ENCODE measurements at places on chromosomes 5 and 9.

- DNase-seq, result no peak
These were observed at the start of gene GABRA1 for GRCh38 chr5:161847941-161848391. Gene GABRA1 (plus strand): TSS chr5:161848120. CDS start chr5:161850811, 2,691 bp downstream.

- no peak for DNase-seq
These were observed 266.8 kb downstream of the CYLC2 start for GRCh38 chr9:103261951-103262350.

DNA sequence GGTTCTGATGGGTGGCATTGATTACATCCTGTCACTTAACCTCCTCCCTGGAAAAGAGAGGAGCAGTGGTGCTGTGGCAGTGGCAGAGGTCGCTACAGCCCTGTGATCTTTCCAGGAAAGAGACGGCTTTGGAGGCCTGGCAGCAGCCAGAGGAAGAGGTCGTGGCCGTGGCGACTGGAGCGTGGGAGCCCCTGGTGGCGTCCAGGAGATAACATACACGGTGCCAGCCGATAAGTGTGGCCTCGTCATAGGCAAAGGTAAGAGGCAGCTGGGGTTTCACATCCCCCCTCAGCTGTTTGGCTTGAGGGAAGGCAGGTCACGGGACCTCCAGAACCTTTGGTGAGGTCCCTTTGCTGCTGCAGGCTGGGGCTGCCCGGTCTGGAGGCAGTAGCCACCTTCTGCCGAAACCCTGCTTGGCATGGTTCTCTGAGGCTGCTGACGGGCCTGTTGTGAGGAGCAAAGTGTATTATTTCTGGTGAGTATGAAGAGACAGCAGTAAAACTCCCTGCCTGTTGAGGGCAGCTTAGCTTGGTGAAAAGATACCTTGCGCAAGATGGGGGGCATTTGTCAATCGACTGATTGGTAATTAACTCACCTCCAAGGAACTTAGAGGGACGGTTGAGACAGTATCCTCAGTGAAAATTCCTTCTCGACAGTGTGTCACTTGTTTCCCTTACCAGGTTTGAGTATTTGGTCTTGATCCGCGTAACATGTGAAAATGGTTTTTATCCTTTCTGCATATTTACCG is 38.0 kb upstream of the PRDM12 start:
- no peak for DNase-seq

DNA sequence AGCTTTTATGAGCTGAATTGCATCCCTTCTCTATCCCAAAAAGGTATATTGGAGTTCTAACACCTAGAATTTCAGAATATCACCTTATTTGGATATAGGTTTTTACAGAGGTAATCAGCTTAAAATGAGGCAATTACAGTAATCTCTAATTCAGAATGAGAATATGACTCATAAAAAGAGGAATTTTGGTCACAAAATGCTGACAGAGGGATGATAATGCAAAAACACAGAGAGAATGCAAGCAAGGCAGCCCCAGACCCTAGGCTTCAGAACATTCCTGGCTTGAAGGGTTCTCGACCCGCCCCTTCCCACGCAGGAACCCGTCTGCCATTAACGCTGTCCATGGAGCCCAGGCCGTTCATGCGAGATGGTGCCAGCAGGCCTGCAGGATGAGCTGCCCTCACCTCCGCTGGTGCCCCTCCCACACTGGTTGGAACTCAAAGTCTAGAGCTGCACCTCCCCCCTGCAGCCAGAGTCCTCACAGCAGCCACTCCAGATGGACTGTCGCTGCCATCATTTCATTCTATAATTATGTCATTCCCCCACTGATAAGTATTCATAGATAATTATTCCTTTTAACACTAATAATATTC is 1173.4 kb upstream of the ACO1 start:
- DNase-seq, result no peak

GRCh38 chr5:96245140-96246091 is 187.6 kb downstream of the PCSK1 start:
- no peak for DNase-seq

DNA sequence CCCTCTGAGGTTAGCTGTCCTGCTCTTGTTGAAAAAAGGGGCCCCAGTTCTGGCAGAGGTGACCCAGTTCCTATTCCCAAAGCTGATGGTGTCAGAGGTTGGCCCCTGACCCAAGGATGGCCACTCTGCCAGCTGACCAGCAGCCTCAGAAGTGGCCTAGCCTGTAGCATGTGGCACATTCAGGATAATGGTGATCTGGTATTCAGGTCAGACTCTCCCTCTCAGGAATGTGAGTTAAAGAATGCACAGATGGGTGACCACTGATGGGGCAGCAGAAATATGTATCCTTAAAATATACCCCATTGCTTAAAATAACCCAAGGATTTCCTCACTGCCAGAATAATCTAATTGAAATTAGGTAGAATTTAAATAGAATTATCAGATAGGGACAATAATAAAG is 369.2 kb downstream of the SEMA5A start:
- DNase-seq, result no peak

- no peak for DNase-seq
These were observed 160.0 kb downstream of the PIK3R1 start for GRCh38 chr5:68375540-68375939.

- no peak for DNase-seq
These were observed 44.7 kb upstream of the NKD2 start for GRCh38 chr5:963673-964531.

- DNase-seq, result no peak
These were observed 6.4 kb upstream of the NOTCH1 start for GRCh38 chr9:136552117-136552703.

- no peak for DNase-seq
These were observed 742.9 kb downstream of the TLR4 start for GRCh38 chr9:118446943-118447639.

Measured in NCI-H1092 (cell line).